AG04450 (cell line): ENCODE measurements at places on chromosomes 5 and 9.

- no peak for DNase-seq
Measured at GRCh38 chr9:12740845-12741244, 34.0 kb upstream of the LURAP1L start.

DNA sequence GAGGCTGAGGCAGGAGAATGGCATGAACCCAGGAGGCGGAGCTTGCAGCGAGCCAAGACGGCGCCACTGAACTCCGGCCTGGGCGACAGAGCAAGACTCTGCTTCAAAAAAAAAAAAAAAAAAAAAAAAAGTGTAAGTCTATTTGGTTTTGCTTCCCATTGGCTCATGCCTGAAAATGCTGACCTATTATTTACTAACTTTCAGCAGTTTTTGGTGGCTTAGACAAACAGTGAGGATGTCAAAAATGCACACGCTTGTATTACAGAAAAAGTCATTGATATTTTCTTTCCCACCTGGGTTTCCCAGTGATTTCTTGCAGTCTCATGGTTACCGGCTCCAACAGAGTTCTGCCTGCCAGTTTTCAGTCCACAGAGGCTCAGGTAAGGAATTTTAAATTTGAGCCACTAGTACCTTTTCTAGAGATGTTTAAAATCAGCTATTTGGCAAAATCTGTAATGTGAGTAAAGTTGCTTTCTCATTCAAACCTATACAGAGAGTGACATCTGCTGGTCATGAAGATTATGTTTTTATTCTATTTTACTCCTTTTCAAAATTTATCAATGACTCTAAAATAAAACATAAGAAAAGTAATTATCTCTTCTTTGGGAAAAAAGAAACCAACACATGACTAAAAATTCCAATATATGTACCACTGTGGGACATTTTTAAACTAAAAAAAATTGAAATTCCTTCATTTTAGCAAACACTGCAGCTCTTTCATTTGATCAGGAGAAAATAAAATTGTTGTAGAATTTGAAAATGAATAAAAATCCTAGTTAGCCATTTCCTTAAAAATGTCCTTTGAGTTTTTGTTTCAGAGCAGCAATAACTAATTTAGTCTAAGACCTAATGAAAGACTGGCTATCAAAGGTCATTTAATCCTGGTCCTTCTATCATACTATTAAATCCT, 8.8 kb downstream of the FAM200C start:
- DNase-seq = no peak

DNA sequence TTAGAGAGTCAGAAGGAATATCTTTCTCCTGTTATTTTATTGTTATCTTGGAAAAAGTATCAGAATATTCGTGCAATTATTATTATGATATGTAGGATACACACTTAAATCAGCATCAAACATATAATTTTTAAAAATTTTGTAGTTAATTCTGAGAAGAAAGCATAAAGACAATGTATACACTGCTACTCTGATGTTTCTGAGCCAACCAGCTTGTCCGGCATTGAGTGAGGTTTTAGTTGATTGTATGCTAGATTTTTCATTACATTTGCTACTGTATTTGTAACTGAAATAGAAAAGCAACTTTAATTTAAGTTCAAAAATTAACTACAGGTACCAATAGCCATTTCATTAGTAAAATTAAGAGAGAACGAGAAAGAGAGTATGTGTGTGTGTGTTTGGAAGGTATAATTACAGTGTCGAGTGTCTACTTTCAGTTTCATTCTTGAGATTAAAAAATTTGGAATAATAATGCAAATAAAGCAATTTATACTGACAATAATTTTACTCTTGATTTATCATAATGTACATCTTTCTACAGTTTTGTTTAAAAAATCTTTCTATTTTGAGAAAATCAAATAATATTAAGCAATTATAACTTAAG, 160.4 kb upstream of the CDH12 start:
- no peak for DNase-seq

DNA sequence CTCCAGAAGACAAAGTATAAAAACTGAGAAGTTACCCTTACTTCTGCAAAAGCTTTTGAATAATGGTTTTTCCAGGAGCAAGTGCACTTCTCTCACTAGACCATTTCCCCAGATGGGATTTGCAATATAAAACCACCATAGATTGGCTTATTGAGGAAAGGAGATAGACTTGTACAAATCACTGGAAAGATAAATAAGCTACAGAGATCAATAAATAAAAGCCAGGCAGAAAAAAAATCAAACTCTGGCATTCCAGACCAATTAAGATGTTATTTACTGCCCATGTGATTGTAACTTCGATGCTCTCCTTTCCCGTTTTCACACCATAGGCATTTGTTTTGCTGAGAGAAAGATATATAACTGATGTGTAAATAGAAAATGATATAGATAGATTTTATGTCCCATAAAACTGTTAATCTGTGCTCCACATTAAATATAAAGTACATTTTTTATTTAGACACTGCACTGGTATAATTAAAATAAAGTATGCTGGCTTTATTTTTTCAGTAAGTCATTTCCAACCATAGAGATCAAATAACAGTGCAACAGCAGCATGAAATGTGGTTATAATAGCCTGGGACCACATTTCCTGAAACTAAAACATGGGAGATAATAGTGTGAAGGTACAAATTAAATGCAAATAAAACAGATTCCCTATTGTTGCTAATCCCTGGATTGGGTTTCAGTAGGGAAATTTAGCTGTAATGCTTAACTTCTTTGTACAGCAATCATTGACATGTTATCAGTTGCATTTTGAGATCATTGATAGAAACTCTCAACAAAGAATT, 177.7 kb downstream of the NR2F1-AS1 start:
- no peak for DNase-seq

DNA sequence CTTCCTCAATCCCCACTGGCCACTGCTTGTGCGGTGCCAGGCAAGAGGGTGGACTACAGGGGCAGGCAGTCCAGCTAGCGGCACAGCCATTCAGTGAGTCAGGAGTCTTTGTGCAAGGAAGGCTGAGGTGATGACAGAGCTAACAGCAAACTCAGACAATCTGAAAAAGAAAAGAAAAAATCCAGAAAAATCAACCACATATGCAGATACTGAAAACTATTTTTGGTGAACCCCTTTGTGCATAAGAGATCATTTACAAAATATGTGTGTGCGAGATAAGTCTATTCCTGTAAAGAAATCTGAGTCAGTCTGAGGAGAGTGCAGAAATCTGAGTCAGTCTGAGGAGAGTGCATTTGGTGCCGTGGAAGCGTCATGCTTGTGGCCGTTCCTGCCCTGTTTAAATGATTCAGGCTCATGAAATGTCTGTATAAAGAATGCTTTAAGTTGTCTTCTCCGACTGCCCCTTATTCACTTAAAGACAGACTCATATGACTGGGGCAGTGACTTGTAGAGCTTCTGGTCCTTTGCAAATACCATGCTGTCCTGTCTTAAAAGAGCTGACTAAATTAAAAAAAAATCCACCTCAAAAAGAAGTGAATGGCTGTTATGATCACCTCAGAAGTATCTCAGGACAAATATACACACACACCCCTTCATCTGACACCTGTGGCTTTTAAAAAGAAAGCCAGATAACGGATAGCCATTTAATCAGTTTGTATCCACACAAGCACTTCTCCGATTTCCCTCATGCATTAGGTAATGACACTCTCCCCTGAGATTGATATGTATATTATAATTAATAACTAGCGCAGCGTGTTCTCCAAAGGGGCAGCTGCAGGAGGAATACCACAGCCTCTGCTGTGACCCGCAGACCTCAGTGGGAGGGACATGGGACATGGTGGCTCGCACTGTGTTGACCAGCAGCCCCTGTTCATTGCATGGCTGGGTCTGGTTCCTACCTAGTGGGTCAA, 47.3 kb downstream of the TRIO start:
- DNase-seq = peak; percentile 95

- no peak for DNase-seq
Measured at GRCh38 chr9:4119778-4120554, 179.9 kb downstream of the GLIS3 start.

DNA sequence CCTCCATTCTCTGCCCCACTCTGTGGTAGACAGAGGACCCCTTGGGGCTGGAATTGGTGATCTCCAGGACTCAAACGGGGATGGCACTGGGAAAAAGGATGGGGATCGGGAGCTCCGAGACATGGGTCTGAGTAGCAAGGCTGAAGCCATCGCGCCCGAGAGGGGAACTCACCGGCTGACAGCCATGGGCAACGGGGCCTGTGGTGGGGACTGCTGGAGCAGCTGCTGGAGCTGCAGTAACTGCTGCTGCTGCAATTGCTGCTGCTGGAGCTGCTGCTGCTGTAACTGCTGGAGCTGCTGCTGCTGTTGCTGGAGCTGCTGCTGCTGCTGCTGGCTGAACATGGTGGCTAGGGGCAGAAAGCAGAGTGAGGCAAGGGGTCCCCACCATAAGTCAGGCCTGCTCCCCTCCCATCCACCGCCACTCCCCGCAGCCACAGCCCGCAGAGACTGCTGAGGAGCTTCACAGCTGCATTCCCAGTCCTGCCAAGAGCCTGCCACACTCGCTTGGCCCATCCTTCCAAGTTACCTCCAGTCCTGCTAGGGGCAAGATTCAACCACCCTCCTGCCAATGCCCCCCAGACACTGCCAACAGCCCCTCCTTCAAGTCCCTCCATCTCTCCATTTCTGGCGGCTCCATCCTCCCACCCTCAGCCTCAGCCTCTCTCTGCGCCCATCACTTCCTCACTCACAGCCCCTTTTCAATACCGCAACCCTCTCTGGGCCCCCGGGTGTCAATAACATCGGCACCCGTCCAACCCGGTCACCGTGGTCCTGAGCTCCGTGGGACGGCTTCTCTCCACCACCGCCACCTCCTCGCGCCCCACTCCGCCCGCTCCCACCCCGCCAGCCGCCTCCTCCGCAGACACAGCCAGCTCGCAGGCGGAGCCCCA, 611 bp downstream of the CIZ1 start:
- no peak for DNase-seq
